Inflammatory macrophage treated with lipopolysaccharide for 4 hours (primary cell): ENCODE measurements at places on chromosomes 12 and 14.

GRCh38 chr12:115319446-115320040 lies 635.6 kb upstream of the TBX3 start:
- no peak for DNase-seq

- no peak for DNase-seq
Observed at GRCh38 chr14:86055512-86056075, 525.6 kb downstream of the FLRT2 start.

GRCh38 chr12:11884706-11885105 lies 186.0 kb upstream of the BCL2L14 start:
- peak; percentile 91 for DNase-seq

DNA sequence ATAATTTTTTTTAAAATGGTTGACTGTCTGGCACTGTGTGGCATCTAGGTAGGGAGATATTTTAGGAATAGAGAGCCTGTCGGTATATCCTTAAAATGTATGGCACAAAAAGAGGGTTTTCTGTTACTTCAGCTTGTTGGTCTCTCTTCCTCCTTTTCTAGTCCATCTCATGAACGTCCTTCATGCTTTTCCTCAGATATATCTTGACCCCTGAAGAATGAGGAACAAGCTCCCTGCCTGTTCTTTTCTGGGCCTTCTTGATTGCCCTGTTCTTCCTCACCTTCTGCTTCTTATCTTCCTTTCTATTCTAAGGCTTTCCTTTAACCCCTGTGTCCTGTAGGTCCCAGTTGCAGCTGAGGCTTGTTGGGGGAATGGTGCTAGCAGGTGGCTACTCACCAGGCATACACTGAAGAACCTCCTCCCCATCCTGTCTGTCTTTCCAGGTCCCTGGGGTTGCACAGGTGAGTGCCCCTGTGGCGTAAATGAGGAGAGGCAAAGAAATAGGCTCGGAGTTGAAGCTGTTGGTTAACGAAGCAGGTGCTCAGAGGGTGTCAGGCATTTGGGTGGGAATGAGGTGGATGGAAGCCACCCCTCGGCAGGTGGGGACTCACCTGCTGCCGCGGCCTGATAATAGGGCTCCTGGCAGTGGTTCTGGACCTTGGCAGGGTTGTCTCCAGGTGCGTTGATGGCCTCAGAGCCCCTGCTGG lies 7.2 kb upstream of the C1R start:
- DNase-seq, result peak; percentile 35

- DNase-seq, result no peak
Observed at GRCh38 chr12:109921982-109922381, 21.9 kb downstream of the TCHP start.

GRCh38 chr12:120495731-120496412 lies at the start of gene DYNLL1:
TSS of gene DYNLL1 (plus strand) at chr12:120496113. CDS start at chr12:120496422, 309 bp downstream.
- DNase-seq, result peak; percentile 96

DNA sequence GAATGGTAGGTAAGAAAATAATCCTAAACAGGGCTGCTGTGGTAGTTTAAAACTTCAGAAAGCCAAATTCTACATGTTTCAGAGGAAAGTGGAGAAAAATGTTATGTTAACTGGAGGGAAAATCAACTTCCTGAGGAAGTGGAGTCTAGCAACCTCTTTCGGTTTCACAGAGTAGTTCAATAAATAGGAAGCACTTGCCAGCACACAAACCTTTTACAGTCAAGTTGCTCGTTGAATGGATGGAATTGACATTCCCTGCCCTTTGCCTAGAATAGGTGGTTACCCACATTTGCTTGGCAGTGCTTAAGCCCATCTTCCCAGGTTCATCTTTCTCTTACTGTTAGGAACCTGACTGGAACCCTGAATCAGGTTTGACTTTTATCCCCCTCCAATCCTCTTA lies 15.9 kb downstream of the ANKRD13A start:
- peak; percentile 82 for DNase-seq

DNA sequence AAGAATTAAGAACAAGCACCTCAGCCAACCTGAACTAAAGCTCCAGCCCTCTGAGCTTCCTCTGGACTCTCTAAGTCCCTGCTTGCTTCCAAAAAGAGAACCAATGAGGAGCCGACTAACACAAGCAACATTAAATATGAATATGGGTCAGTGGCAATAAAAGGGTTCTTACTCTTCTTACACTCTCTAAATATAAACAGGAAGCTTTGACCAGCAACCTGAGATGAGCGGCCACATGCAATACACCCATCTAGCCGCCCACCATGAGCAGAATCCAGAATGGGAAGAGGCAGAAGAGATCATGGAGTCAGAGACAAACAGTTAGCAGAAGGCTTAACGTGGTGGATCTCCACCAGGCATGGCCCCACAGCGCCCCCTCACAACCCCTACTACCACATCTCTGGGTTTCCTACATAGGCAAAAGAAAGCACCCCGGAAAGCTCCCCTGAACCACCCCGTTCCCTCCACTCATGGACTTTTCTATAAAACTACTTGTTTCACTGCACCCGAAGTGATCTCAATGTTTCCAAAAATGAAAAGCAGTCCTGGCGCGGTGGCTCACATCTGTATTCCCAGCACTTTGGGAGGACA lies 59.4 kb downstream of the TTC7B start:
- DNase-seq, result no peak

DNA sequence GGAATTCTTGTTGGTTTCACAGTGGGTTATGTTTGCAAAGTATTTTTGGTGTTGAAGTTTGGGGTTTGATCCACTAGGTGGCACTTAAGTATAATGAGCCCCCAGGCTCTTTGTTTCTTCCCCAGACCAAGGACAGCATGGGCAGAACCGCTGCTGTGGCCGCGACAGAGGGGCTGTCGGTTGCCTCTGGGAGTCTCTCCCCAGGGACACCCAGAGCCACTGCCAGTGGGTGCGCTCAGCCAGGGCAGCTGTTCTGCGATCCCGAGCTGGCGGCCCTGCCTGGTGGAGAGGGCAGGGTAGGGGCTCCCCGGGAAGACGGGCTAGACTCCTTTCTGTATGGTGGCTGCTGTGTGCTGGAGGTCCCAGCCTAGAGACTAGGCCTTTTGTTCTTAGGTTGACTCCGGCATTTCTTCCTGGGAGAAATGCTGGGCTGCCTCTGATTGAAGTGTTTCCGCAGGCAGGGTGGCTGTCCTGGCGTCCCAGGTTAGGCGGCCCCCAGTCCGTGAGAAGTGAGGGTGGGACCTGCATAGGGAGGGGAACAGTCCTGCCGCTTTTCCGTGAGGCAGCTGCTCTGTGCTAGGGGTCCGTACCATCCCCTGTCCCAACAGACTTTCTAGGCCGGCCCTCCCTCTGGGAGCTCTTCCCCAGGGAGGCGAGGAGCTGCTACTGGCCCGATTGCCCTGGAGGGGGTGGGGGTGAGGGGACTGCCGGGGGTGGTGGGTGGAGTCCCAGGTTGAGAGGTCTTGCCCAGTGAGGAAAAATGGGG lies 253.1 kb upstream of the PELI2 start:
- DNase-seq, result no peak

DNA sequence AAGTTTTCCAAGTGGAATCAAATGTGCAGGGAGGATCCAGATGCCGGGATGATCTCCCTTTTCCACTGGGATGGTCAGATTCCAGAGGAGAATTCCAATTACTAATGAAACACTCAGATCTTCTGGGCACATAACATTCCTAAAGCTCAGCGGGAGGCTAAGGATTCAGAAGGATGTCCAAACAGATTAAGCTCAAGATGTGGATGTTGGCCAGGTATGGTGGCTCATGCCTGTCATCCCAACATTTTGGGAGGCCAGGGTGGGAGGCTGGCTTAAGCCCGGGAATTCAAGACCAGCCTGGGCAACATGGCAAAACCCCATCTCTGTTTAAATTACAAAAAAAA lies 62.0 kb upstream of the PNMA1 start:
- no peak for DNase-seq

DNA sequence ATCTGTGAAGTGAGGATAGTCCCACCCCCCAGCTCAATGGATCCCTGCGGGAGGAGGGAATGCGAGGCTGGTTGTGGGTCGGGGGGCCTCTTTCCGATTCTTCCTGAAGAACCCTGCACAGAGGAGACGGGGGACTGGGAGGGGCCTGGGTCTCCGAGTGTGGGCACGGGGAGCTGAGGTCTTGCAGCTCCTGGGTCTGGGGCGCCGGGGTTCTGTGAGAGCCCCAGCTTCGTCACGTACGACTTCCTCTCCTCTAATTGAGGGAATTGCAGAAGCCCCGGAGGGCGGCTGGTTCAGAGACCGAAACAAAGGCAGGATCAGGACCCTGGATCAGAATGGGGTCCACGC lies 66.6 kb downstream of the DIO3 start:
- no peak for DNase-seq

DNA sequence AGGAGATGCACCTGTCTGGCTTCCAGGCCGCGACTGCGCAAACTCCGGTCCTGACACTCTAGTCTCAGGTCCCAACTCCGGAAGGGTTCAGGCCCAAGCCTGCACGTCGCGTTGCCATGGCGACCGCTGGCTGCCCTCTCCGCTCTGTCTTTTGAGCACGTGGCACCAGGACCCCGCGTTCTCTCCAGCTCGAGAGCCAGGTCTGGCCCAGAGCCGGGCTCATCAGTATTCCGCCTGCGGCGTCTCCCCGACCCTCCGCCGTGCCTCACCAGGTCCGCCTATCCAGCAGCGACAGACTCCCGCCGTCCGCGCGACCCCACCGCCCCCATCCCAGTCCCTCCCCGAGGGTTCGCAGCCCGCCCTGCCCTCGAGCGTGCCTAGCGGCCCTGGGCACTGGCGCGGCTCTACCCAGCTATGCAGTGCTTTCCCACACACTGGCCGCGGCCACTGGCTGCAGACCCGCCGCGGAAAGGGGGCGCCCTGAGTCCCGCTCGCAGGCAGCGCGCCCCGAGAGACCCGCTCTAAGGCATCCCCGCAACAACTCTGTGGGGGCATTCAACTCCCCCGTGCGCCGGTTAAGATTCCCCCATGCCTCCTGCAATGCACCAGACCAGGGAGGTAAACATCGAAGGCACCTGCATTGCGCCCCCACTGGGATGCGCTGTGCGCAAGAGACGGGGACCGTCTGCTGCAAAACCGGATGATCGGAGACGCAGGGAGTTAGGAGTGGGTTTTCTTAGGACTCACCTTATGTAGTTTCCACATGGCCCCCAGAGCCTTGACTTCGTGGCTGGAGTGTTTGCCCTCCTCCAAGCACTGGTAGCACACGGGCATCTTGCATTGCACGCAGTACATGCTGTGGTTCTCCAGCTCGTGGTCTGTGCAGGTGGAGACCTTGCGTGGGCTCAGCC lies 1.3 kb downstream of the TRIM9 start:
- no peak for DNase-seq

- DNase-seq, result no peak
Observed at GRCh38 chr12:65765436-65765813, 58.9 kb upstream of the HMGA2 start.

DNA sequence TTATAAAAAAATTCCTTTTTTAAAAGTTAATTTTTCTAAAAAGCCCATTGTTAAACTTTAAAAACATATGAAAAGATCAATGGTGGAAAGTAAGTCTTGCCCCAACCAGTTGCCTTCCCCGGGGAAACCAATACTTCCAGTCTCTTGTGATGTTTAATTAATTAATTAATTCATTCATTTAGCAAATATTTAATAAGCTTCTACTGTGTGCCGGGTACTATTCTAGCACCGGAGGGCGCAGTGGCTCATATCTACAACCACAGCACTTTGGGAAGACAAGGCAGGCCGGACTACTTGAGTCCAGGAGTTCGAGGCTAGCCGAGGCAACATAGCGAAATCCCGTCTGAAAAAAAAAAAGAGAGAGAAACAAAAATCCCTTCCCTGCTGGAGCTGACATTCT lies 87.4 kb downstream of the HECTD4 start:
- DNase-seq, result no peak

GRCh38 chr12:112970391-112970790 lies 7.9 kb upstream of the OAS2 start:
- DNase-seq, result no peak

DNA sequence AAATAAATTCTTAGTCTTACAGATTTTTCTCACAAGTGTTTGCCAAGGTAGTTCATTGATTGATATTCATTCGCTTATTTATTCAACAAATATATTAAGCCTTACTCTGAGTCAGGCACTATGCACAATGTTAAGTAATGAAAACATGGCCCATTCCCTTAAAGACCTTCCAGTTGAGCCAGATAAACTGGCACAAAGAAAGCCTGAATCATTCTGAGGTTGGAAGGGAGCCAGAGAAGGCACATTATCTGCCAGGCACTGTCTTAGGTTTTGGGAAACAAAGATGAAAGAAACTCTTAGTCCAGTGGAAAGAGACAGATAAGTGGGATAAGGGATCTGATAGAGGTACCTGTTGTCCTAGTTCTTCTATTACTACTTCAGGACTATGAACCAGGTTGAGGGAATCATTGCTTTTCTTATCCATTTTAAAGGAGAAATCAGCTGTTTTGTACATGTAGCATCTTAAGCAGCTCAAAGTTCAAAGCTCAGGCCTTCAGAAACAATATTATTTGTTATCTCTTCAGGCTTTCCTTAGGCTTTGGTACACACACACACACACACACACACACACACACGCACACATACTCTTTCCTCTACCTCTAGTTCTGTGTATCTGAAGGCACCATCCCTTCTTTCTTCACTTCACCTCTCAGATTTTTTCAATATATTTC lies 27.0 kb downstream of the PDE6H start:
- no peak for DNase-seq

GRCh38 chr12:132481771-132482745 lies 7.9 kb upstream of the FBRSL1 start:
- peak; percentile 78 for DNase-seq

DNA sequence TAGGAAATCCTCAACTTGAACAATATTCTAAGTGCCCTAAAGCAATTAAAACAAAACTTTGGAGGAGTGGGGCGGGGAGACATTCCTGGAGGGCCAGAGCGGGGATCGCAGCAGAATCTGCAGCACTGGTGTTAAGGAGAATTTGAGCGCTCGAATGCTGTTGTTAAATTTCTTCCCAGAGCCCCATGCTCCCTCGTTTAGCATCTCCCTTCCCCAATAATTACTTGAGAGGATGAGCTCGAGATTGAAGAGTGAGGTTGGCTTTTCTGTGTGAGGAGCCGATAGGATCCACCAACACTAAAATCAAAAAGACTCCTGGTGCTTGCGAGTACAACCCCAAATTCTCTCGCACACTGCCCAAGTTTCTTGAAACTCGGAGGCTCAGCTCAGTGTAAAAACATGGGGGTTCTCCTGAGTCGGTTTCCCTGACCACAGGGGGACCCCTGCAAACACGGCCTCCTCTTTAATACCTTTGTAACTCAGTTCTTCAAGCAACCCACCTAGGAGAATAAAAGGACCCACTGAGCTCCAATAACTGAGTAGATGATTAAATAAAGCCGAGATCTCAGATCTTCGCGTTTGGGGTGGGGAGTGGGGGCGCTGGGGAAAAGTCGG lies 10.2 kb upstream of the FOXG1 start:
- no peak for DNase-seq
